Hepatocyte (in vitro differentiated cells): ENCODE measurements at places on chromosomes 7 and 10. TPM values are rescaled to one million over a fixed set of nuclear protein-coding genes. Genes with fewer than 3 reads are reported as not detected.

Gene CALHM1
- not detected in 2 replicates for total RNA-seq

Gene C10orf62
- total RNA-seq: 0.23 TPM in 1 of 2 replicates, not detected in the other

Gene ANLN
- total RNA-seq: 26.3 and 31.3 TPM in 2 replicates

Gene PNLIPRP3
- total RNA-seq: 0.93 and 1.0 TPM in 2 replicates

Gene NFKB2
- 13.0 and 23.2 TPM in 2 replicates for total RNA-seq

Gene SPDYE6
- total RNA-seq: not detected in 2 replicates

Gene EEF1AKMT2
- 10.5 and 13.4 TPM in 2 replicates for total RNA-seq

Gene MMP21
- total RNA-seq: not detected in 2 replicates

DNA sequence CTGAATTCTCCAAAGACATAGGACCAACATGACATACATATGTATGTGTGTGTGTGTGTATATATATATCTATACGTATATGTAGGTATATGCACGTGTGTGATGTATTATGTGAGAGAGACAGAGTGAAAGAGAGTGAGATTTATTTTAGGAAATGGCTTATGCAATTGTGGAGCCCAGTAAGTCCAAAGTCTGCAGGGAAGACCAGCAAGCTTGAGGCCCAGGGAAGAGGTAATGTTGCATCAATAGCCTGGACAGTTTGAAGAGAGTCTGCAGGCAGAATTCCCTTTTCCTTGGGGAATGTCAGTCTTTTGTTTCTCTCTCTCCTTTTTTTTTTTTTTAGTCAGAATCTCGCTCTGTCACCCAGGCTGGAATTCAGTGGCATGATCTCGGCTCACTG, 33.0 kb upstream of the CARD11 start:
- no peak overlapping the region for H3K27ac ChIP-seq
- H3K4me3 ChIP-seq: no peak overlapping the region
- DNase-seq: no peak
- H3K36me3 ChIP-seq: no peaks in the 10 kb centered on the region

GRCh38 chr10:56880606-56881005, 519.5 kb upstream of the ZWINT start:
- H3K27ac ChIP-seq: no peak overlapping the region
- no peaks in the 10 kb centered on the region for H3K36me3 ChIP-seq
- H3K4me1 ChIP-seq: no peaks in the 10 kb centered on the region

GRCh38 chr7:26593393-26593792, 271.0 kb downstream of the SKAP2 start:
- H3K27ac ChIP-seq: no peak overlapping the region
- peaks cover 22% of the 10 kb centered on the region for H3K27me3 ChIP-seq
- H3K36me3 ChIP-seq: no peaks in the 10 kb centered on the region
- no peak overlapping the region for H3K4me3 ChIP-seq

DNA sequence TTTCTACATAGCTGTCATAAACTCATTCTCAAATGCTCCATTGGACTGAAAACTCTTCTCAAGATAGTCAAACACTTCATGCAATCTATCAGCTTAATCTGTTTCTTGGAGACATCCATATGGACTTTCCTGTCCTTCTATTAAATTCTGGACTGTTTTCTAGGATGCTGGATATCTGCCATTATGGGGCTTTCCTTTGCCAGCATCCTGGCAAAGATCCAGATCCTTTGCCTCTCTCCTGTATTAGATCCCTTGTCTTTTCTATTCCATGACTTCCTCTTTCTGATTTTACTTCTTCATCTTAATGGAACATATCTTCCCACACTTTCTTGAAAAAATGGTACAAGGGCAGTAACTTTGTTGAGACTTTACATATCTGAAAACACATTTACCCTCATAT, 35.9 kb upstream of the SKAP2 start:
- no peaks in the 10 kb centered on the region for H3K36me3 ChIP-seq
- no peak overlapping the region for H3K4me3 ChIP-seq
- H3K4me1 ChIP-seq: no peaks in the 10 kb centered on the region
- DNase-seq: no peak

DNA sequence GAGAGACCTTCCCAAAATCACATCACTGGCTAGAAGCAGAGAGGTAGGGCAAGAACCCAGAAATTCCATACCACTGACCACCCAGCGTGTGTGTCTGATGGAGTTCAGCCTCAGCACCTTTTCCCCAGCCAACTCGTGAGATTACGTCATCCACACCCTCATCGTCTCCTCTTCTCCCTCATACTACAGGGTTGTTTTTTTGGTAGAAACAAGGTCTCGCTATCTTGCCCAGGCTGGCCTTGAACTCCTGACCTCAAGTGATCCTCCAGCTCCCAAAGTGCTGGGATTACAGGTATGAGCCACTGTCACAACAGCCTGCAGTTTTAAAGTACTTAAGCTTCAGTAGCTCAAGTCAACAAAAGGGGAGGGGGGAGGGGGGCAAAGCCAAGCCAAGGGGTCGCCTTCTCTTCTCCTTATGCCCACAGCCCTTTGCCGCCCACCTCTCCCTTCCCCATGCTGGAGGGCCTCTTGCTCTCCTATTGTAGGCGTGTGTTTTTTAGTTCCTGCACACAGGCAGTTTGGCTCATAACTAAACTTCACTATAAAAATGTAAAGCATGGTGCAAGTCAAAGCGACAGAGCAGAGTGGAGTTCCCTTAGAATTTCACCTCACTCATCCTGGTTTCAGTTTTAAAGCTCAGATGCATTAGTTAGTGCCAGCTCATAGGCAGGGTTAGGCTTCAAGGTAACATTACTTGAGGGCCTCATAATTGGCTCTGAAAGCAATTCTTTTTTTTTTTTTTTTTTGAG, 5.2 kb upstream of the PRDX3 start:
- H3K27ac ChIP-seq: no peak overlapping the region
- H3K4me3 ChIP-seq: no peak overlapping the region
- no peaks in the 10 kb centered on the region for H3K27me3 ChIP-seq
- no peak for DNase-seq

DNA sequence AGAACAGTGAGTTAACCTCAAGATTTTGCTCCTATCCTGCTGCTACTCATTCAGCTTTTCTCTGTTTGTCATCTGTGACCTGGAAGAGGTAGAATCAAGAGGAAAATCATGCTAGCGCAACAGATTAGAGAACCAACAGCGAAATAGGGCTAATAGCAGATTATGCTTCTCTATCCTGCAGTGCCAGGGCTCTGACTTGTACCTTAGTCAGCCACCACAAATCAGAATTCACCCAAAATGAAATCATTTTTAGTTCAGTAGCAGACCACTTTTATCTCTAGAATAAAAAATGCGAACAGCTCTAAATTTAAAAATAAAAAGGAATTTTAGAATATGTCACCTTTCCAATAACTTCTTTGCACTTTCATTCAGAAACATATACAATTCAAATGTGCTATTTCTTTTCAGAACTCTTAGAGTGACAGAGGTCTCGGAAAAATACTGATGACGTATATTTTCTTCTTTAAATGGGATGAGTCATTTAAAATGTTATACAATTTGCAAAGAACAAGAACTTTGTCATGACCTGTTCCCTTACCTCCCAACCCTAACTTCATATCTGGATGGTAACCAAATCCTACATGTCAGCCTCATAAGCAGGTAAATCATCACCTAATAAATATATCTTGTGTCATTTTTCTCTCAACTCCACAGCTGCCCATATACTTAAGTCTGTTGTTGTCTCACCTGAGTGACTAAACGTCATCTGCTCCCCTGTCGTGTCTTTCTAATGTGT, 896.4 kb downstream of the PCDH15 start:
- DNase-seq: no peak
- H3K27me3 ChIP-seq: no peaks in the 10 kb centered on the region
- H3K36me3 ChIP-seq: no peaks in the 10 kb centered on the region
- H3K4me1 ChIP-seq: peaks cover 14% of the 10 kb centered on the region
- no peak overlapping the region for H3K4me3 ChIP-seq

- H3K36me3 ChIP-seq: no peaks in the 10 kb centered on the region
- peaks cover 29% of the 10 kb centered on the region for H3K4me1 ChIP-seq
- H3K4me3 ChIP-seq: no peak overlapping the region
- no peak overlapping the region for H3K27ac ChIP-seq
These were observed 10.1 kb downstream of the ADD3 start for GRCh38 chr10:110017907-110018306.

GRCh38 chr10:122981066-122981464, 864 bp downstream of the PSTK start:
- peaks cover 3% of the 10 kb centered on the region for H3K4me1 ChIP-seq
- peak overlapping the region; percentile 38 for H3K27ac ChIP-seq
- no peaks in the 10 kb centered on the region for H3K36me3 ChIP-seq
- peak; percentile 46 for DNase-seq
- no peaks in the 10 kb centered on the region for H3K27me3 ChIP-seq

DNA sequence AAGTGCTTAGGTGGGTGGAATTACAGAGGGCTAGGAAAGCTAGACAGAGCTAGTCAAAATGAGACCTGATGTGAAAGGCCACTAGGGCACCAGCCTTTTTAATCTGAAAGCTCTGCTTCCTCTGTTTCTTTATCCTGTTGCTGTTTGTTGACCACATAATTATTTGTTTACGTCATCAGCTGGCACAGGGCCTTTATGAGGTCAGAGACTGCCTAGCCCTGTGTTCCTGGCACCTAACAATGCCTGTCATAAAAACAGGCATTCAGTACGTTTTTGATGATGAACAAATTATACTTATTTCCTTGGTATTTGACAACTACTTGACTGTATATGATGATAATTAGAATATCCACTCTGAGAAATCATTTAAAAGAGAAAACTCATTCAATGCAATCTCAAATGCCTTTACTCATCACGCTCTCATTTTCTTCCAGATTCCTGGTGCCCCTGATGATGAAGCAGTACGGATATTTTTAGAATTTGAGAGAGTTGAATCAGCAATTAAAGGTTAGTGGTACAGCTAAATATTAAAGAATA, 26.0 kb downstream of the RBM17 start:
- H3K4me1 ChIP-seq: no peaks in the 10 kb centered on the region
- H3K36me3 ChIP-seq: peaks cover 3% of the 10 kb centered on the region
- H3K27me3 ChIP-seq: no peaks in the 10 kb centered on the region
- H3K27ac ChIP-seq: no peak overlapping the region
- no peak for DNase-seq

GRCh38 chr7:106415433-106415832, 130.7 kb upstream of the NAMPT start:
- no peaks in the 10 kb centered on the region for H3K4me1 ChIP-seq
- no peak overlapping the region for H3K4me3 ChIP-seq
- H3K27ac ChIP-seq: no peak overlapping the region
- H3K36me3 ChIP-seq: no peaks in the 10 kb centered on the region
- no peaks in the 10 kb centered on the region for H3K27me3 ChIP-seq

DNA sequence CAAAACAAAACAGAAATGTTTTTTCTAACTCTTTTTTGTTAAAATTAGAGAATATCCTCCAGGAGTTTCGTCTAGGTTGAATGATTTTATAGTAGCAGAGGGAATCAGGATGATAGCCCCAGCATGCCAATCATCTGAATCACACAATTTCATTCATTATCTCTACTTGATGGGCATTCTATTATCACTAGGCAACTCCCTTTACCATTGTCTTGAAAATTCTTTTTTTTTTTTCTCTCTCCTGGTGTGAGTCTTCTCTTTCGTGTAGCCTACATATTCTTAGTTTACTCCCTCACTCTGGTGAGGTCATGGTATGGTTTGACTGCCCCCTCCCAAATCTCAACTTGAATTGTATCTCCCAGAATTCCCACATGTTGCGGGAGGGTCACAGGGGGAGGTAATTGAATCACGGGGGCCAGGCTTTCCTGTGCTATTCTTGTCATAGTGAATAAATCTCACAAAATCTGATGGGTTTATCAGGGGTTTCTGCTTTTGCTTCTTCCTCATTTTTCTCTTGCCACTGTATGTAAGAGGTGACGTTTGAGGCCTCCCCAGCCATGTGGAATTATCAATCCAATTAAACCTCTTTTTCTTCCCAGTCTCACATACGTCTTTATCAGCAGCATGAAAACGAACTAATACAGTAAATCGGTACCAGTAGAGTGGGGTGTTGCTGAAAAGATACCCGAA, 105.0 kb downstream of the OTUD1 start:
- no peaks in the 10 kb centered on the region for H3K36me3 ChIP-seq
- no peaks in the 10 kb centered on the region for H3K27me3 ChIP-seq
- no peak overlapping the region for H3K27ac ChIP-seq

GRCh38 chr7:99180067-99180650, 27.8 kb downstream of the KPNA7 start:
- no peak for DNase-seq
- H3K4me3 ChIP-seq: no peak overlapping the region
- H3K4me1 ChIP-seq: no peaks in the 10 kb centered on the region
- H3K27me3 ChIP-seq: no peaks in the 10 kb centered on the region
- H3K36me3 ChIP-seq: no peaks in the 10 kb centered on the region

DNA sequence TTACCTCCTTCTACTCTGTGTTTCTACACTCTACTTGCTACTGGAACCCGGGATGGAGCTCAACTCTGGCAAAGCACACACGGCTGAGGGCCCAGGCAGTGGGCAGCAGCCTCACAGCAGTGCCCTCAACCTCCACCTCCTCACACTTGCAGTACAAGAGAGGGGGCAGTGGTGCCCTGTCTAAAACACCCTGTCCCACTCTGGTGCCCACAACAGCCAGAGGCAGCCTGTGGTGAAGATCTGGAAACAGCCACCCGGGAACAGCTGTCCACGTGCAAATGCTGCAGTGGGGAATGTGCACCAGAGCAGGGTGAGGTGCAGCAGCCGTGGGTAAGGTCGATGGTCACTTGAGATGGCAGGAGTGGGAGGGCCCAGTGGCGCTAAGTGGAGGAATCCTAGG, 13.7 kb downstream of the MAT1A start:
- peaks cover 15% of the 10 kb centered on the region for H3K4me1 ChIP-seq
- no peaks in the 10 kb centered on the region for H3K36me3 ChIP-seq
- H3K27ac ChIP-seq: no peak overlapping the region
- no peak for DNase-seq
- no peak overlapping the region for H3K4me3 ChIP-seq

- H3K27me3 ChIP-seq: no peaks in the 10 kb centered on the region
- H3K36me3 ChIP-seq: no peaks in the 10 kb centered on the region
- H3K27ac ChIP-seq: no peak overlapping the region
- H3K4me3 ChIP-seq: no peak overlapping the region
- no peaks in the 10 kb centered on the region for H3K4me1 ChIP-seq
These were observed 98.0 kb upstream of the GATA3 start for GRCh38 chr10:7956508-7956907.

DNA sequence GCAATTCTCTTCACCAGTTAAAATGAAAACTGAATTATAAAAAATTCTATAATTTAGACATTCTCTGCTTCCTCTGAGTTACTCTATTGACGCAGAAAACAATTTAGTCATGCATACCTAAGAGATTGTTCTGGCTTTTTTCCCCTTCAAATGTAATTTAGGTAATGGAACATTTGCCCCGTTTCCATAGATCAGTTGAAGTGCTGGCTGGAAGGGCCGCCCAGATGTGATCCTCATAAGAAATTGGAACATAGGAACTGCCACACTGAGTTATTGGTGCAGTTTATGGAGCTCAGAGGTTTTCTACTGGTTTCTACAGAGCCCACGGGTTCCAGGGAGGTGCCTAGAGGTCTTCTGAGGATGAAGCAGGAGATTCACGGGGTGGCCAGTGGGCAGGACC, 581.7 kb downstream of the SDK1 start:
- H3K4me3 ChIP-seq: no peak overlapping the region
- no peaks in the 10 kb centered on the region for H3K27me3 ChIP-seq
- no peaks in the 10 kb centered on the region for H3K36me3 ChIP-seq
- no peak for DNase-seq
